ENCODE measurements at places on chromosomes 1 and 21.

- DNase-seq, result no peak
These were observed 102.2 kb downstream of the TSEN15 start for GRCh38 chr1:184153731-184154130.

GRCh38 chr21:44921928-44922327 lies 1.2 kb upstream of the ITGB2 start:
- no peak for DNase-seq

GRCh38 chr1:153677718-153678518 lies 570 bp upstream of the NPR1 start:
- no peak for DNase-seq

- DNase-seq, result peak; percentile 65
These were observed 121.8 kb downstream of the HFM1 start for GRCh38 chr1:91282695-91283420.

GRCh38 chr1:15400627-15401026 lies 9.1 kb upstream of the EFHD2 start:
- no peak for DNase-seq

DNA sequence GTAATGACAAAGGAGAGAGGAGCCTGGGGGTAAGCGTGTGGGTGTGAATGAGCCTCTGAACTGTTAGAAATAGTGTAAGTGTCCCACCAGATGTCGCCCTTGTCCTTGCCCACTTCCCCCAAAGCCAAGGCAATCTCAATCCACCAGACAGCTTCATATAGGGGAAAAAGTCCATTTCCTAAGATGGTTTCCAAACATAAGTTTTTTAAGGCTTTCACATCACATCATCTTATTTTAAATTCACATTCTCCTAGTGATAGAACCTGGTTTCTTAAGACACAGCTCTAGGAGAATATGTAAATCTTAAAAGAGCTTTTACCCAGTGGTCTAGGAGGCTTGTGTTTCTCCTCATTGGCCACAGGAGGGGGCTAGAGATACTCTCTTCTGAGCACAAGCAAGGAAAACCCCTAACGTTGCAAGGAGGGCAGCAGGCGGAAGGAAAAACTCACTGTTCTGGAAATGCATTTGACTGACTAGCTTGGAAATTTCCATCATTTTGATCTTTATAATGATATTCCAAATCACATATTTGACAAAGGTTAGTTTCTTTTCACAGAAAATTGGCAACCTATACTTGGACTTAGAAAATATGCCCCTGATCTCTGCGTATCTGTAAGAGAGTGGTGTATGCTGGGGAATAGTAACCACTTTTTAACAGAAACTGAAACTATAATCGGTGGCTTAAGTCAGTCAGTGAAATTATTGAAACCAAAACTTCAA lies 51.9 kb upstream of the LPAR3 start:
- peak; percentile 86 for DNase-seq

DNA sequence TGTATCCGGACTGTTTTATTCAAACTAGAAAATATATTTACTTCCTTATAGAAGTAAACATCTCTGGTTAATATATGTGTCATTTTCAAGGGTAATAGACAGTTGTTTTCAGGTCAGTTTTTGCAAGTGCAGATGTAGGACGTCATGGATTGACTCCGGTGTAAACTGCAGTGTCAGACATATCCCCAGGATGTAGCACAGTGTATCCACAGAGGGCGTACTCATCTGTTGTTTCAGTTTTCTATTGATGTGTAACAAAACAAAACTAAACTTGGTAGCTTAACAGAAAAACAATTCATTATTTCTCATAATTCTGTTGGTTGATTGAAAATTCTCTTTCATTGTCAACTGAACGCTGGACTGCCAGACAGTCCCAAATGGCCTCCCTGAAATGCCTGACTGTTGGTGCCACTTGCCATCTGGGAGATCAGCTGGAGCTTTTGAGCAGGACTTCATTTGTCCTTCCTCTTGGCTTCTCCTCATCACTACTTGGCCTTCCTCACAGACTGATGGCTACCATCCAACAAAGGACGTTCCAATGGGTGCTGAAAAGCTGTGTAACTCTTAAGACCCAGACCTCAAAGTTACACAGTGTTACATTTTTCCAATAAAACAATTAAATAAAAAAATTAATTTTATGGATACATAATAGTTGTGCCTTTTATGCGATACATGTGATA lies 181.6 kb downstream of the NCAM2 start:
- no peak for DNase-seq

GRCh38 chr1:245583575-245584330 lies 429.0 kb downstream of the KIF26B start:
- no peak for DNase-seq

GRCh38 chr1:16294219-16295212 lies 57.5 kb upstream of the CPLANE2 start:
- DNase-seq, result no peak

GRCh38 chr1:153515504-153516394 lies 20.0 kb downstream of the S100A6 start:
- DNase-seq, result no peak

DNA sequence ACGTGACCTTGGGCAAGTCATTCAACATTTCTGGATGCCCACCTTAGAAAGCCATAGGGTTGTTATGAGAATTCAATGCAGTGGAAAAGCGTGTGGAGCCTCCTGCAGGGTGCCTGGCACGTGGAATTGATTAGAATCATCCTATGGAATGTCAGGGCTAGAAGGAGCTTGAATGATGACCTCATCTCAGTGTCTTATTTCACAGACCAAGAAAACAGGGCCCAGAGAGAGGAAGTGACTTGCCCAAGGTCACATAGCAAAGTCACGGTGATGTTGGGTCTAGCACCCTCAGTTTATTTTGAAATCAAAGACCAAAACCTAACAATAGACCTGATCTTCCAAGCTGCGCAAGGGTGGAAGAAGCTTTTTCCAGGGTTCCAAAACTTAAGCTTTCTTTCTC lies 6.0 kb downstream of the TRABD2B start:
- peak; percentile 86 for DNase-seq

DNA sequence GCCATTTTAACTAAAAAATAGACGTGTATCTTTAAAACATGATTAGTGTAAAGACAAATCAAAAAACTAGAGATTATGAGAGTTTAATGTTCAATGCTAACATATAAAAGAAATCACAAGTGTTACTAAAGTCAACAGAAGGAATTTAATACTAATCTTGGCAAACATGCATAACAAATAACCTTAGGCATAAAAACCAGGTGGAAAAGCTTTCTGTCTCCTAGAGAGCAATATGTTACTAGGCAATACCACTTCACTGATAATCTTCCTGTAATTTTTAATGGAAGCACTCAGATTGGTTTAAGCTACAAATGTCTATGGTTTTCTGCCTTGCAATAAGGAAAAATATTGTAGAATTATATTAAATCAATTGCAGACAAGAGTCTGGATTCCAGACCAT lies 121.9 kb downstream of the NME7 start:
- no peak for DNase-seq

DNA sequence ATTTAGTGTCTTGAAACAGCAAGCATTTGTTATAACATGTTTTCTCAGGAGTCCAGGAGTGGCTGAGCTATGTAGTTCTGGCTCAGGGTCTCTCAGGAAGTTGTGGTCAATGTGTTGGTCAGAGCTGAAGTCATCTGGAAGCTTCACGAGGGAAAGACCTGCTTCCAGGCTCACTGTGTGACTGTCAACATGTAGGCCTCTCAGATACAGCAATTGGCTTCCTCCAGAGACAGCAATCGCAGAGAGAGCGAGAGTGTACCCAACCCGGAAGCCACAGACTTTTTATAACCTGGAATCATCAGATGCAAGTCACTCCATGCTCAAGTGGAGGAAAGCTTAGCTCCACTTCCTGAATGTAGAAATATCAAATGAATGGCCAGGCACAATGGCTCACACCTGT lies 40.9 kb downstream of the TNFRSF9 start:
- no peak for DNase-seq

DNA sequence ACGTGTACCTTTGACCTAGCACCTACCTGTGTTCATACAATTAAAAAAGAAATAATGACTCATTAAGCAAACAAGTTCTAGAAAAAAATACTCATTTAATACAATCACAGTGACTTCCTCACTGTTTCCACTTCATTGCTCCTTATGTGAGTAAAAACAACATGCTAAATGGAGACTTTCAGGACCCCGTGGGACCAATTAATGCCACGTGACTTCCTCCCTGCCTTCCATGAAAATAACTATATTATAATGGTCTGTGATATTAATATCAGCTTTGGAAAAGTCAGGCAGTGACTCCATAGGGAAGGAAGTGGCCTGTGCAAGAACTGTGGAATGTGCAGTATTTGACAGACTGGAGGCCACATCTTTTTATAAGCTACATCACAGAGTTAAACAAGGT lies 337.8 kb downstream of the HLX start:
- peak; percentile 56 for DNase-seq

DNA sequence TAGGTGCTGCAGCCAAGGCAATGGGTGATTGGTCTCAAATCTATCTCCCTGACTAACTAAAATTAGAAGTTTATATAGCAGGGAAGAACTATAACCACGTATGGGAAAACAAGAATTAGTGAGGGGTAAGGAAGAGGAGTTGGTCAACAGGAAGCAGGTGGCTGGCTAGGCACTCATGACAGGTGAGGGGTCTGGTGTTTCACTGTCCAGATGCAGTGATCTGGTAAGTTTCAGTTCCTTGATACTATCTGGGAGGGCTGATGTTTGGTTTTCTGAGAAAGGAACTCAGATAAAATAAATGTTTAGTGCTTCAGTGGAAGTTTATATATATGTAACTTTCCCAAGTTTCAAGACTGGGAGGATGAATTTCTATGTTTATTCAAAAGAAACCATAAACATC lies 11.6 kb upstream of the POU2F1 start:
- DNase-seq, result no peak

DNA sequence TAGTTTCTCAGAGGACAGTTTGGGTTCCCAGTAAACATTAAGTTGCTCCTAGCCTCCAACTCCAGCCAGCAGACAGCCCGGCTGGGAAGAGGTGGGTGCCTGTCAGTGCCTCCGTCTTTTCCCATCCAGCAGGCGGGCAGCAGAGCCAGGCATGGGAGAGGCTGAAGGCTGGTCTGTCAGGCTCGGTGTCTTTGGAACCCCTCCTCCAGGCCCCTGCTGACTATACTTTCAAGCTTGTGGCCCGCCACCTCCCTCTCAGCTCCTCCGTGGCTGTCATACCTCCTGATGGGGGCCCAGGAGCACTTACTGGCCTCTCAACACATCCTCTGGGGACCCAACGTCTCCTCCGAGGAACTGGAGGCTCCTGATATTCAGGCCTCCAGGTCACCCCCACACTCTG lies 140.9 kb downstream of the ACTL8 start:
- no peak for DNase-seq

- peak; percentile 4 for DNase-seq
These were observed 42.4 kb downstream of the PDE9A start for GRCh38 chr21:42695697-42696380.

GRCh38 chr21:36792505-36792967 lies 93.6 kb downstream of the SIM2 start:
- DNase-seq, result peak; percentile 17

DNA sequence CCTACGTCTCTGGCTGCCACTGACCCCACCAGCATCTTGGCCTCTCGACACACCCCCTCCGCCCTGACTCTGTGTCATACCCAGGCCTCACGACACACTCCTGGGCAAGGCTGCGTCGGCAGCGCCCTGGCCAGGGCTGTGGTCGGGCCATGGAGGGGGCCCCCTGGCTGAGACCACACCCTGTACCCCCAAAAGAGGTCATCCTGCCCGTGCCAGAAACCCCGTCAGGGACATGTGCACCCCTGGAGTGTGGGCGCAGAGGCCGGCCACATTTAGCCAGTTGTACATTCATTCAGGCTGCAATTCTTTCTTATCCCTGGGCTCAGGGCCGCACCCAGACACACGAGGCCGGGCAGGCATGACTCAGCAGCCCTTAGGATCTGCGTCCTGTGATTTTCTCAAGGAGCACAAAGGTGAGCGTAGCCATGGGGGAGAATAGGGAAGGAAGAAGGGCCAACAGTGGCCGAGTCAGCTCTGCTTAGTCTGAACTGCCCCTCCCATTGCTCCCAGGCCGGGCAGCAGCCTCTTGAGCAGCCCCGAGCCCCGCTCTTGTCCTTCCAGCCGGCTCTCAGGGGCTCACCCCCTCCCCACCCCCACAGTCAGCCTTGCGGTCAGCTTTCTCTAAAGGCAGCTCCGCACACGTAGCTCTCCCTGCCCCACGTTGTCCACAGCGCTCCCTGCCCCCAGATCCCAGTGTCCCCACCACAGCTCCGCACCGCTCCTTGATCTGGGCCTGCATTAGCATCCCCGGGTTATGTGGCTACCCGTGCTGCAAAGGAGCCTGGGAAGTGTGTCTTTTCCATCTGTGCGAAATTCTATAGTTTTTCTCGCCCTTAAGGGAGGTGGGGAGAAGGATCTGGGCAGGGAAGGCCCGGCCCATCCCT lies 7.9 kb downstream of the CSTB start:
- peak; percentile 70 for DNase-seq

- no peak for DNase-seq
These were observed 10.0 kb downstream of the RPTN start for GRCh38 chr1:152148981-152149380.

DNA sequence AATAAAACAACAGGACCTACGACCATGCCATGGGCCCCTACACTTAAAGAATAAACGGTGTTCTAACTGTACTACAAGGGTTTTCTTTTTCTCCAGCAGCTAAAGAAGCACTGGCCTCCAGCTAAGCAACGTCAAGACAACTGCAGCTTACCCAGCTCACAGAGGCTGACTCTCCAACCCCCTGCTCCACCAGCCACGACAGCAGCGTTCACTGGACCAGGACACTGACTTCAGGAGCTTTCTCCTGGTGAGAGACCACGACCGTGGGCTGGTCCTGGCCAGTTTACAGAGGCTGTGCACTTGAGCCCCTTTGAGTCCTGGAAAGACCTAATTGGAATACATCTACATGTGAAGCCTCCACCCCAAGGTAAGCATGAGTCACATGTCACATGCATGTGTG lies 39.4 kb downstream of the WNT9A start:
- DNase-seq, result no peak

DNA sequence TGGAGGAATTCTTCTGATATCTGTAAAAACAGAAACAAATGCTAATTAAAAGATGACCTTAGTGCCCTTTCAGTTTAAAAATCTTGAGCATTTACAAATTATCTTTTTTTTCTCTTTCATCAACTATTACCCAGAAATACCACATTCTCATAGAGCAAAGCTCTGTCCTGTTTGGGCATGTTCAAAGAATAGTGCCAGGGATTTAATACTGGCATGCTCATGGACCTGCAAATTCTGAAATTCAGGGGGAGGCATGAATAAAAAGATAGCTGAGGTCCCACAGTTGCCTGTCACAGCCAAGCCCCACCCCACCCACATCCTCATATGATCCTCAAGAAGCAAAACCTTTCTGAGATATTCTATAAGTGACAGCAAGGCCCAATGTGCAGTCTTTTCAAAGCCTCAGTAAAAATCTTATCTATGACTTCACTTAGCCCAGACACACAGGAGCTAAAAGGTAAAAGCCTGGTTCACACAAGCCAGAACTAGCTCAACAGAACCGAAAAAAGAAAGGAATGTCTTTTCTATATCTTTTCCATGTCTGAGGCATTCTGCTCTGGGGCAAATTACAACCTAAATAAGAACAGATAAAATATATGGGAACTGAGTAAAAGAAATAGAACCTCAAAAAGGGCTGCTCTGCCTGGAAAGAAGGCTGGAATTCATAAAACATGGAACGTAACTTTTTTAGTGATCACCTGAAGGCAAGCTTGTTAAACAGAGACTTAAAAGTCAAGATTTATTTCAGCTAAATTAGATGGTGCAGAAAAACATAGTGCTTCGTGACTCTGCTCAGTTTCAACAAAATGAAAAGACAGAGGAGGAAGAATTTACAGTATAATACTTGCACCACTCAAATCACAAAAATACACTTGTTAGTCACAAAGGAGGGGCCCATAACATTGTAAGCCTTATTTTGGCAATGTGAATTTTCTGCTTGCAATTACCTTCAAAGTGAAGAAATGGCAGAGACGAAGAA lies 11.0 kb downstream of the WLS start:
- DNase-seq, result no peak

GRCh38 chr1:30034627-30035521 lies 688.5 kb downstream of the MATN1 start:
- peak; percentile 38 for DNase-seq
